Activated CD4-positive, alpha-beta T cell treated with anti-CD3 and anti-CD28 coated beads for 48 hours (primary cell): ENCODE measurements at places on chromosomes 2 and 18.
A peak's percentile ranks its signal among the peaks of the same experiment; 100 is the strongest.

DNA sequence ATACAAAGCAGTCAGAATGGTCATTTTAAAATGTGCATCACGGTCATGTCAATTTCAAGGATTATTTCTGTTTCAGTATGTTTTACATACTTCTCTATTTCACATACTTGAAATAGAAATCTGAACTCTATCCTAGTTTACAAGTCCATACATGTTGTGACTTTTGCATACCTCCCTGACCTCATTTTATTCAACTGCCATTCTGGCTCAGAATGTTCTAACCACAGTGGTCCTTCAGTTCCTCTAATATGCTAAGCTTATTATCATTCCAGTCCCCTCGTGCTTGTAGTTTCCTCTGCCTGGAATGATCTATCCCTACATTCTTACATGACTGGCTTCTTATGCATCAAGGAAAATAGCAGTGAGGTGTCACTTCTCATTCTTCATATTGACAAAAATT lies 295.6 kb downstream of the KIAA1328 start:
- DNase-seq = no peak

GRCh38 chr2:60493804-60494387 lies 59.6 kb downstream of the BCL11A start:
- DNase-seq = no peak

- DNase-seq = no peak
Observed at GRCh38 chr2:198097630-198098029, 293.2 kb downstream of the PLCL1 start.

DNA sequence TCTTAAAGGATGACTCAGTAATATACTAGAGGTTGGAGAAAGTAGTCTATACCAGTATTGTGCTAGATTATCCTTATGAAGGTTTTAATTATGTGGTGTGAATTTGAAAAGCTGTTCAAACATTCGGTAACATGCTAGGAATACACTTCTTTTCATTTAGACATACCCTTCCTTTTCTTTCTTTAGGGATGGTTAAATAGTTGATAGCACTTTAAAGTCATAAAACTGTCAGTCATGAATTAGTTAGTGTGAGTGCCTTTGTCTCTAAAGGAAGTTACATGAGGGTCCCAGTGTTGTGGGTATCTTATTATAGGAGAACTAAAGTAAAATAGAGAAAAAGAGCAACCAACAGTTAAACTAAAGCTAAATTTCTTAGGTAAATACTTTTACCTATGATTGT lies 149.3 kb downstream of the CSRNP3 start:
- DNase-seq = no peak

DNA sequence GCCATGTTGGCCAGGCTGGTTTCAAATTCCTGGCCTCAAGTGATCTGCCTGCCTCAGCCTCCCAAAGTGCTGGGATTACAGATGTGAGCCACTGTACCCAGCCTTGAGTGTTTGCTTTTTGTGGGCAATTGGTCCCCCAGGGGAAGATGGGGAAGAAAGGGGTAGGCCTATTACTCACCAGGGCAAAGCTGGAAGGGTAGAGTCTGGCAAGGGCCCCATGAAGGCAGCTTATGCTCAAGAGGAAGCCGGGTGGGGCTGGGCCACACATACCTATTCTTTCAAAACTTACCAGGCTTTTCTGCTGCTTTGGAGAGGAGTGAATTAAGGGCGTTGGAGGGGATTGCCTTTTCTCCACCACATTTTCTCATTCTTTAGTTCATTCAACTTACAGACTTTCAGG lies 24.5 kb upstream of the CD28 start:
- DNase-seq = peak; percentile 12
